Bone marrow (tissue), 2 donors: ENCODE measurements at places on chromosomes 2 and 18.

DNA sequence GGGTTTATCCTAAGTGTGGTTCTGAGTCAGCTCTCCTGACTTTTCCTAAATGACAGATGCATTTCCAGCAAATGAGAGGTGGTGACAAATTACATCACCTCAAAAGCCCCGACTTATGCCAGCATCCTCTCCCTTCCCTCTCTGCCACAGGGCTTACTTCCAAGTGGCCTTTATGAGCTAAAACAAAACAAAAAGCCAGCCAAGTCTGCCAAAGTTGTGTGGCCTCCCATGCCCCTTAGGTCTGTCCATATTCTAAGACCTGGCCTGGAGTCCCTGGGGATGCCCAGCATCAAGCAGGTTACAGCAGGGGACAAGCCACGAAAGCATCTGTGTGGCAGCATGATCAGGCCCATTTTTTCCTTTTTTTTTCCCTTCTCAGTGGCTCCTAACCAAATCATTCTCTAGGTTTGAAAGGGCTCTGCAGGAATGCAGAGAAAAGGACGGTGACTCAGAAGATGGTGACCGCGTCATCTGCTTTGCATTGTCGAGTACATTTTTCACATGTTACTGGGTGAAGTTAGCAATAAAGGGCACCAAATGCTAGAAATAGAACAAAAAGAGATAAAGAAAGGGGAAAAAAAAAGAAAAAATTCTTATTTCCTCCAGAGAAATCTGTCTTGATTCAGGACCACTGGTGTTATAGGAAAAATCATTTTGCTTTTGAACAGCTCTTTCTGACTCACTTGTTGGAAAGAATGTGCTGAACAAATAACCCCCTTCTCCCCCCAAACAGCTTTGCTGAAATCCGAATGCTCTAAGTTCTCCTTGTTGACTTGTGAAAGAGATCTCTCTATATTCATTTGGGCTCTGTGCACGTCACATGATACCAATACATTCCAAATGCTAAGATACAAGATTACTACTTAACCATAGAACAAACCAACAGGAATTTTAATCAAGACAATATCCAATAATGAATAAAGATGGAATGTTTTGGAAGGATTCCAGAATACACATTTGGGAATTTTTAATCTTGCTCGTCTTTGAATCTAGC lies 178.7 kb downstream of the EN1 start:
- DNase-seq = no peak

DNA sequence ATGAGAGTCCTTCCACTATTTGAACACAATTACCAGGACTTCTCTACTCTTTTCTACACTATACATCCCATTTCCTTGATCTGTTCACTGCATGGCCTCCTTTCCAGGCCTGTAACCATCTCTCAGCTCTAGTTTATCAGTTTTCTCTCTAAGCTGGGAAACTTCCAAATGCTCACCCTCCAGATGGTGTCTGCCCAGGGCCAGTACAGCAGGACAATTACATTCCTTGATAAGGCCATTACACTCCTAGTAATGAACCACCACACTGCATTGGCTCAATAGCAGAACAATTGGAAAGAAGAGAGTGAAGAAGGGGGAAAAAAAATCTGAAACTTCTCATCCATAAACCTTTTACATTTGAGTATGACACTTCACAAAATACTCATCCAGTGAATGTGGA lies 359.1 kb downstream of the ALK start:
- DNase-seq = no peak

GRCh38 chr2:54639609-54640008 lies 83.9 kb upstream of the EML6 start:
- DNase-seq = no peak

GRCh38 chr2:235598532-235599531 lies 105.0 kb downstream of the AGAP1 start:
- DNase-seq = no peak

- DNase-seq = no peak
Observed at GRCh38 chr18:24982831-24983230, 369.1 kb downstream of the ZNF521 start.

DNA sequence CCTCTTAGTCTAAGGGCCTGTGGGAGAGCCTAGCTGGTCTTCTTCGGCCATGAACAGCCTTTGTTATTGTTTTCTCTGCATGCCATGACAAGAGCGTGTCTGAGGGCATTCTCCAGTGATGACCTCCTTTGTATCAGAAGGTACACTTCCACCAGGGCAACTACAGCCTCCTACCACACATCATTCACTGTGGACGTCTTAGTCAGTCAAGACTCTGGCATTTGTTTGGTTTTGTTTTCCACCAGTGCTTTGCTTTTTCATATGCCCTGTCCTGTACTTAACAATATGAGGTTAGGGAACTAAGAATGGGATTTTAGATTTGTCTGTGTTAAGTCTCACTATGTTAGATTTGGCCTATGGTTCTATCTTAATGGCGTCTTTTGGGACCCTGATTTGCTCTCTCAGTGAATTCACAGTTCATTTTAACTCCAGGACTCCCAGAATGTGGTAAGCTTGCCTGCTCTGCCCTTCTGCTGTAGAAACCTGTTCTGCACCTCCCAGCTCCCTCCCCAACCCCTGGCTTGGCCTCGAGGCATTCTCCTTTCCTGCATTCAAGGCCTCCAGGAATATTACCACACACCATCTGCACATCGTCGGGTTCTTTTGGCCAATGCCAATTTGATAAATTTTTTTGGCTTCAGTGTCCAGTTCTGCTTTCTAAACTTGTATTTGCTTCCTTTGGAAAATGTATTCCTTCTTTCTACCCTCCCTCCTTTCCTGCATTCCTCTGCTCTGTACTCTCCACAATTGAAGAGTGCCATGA lies 42.8 kb upstream of the IL1R1 start:
- DNase-seq = no peak

DNA sequence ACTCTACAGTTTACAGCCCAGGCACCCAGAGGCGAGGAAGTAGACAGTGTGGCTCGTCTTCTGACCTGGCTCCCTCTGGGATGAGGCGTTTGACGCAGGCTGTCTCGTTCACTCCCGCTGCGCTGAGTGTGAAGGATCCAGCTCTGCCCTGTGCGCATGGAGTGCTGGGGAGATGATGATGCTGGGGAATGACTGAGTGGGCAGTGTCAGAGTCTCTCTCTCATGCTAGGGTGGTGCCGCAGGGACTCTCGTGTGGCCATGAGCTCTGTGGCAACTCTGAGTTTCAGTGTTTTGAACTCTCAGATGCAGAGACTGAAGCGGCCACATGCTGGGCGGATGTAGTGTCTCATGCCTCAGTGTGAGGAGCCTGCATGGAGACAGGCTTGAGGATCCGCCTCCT lies 118.4 kb upstream of the TPO start:
- no peak for DNase-seq

DNA sequence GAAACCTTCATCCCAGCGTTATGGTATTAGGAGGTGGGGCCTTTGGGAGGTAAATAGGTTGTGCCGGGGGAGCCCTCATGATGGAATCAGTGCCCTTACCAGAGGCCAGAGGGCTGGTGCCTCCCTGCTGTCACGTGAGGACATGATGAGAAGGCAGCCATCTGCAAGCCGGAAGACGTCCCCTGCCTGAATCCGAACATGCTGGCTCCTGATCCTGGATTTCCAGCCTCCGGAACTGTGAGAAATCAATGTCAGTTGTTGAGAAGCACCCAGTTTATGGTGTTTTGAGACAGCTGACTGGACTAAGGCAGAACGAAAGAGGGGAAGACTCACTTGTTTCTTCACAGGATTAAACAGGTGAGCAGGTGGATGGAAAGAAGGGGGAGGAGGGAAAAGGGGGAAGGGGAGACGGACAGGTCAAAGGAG lies 13.0 kb upstream of the KLF11 start:
- DNase-seq = no peak

- no peak for DNase-seq
Observed at GRCh38 chr2:210428393-210429179, 48.0 kb downstream of the LANCL1 start.

- DNase-seq = no peak
Observed at GRCh38 chr2:210000464-210001324, 1.7 kb upstream of the RPE start.

DNA sequence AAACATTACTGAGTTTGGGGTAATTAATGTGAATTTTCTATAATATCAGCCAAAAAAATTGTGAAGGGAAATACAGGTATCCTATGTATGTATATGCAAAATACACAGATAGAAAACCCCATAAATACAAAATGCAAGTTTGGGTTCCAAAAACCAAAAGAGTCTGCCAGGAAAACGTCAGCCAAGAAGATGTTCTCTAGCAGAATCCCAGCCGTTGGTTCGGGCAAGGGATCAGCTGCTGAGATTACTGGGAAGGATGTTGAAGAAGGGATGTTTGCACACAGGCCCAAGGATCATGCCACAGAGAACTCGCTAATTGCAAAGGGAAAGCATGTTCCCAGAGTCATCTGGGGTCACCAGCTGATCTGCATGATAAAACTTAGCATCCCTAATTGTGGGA lies 9.5 kb upstream of the ANO7 start:
- DNase-seq = no peak

- DNase-seq = no peak
Observed at GRCh38 chr2:66667301-66667700, 232.4 kb downstream of the MEIS1 start.

DNA sequence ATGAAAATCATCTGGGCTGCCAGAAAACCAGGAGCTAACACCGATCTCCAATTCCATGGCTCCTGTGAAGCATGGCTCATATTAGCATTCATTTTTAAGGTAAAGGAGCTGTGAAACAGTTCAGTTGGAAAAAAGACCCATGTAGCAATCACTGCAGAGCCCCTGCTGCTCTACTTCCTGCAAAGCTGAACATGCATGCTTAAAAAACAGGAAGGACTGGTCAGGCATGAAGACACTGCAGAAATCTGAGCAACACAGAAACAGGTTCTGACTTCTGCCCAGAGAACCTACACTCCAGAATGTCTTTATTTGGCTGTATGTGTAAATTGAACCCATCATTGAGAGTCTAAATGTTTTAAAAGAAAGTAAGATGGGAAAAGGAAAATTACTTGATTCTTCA lies 950.6 kb downstream of the DCDC2C start:
- no peak for DNase-seq

DNA sequence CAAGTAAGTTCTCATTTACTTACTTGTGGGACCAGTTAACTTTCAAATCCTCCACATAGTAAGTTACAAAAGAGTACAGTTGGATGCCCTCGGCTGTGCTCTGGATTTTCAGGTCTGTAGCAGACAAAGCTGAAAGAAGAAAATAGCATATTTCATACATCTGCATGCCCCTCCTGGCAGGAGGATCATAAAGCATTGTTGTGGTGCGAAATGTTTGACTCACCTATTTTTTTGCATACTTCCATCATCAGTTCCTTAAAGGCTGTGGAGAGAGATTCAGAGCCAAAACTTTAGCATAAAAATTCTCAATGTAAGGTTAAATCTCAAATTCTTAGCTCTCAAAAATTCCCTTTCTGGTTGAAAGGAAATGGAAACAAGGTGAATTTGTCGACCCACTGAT lies 70.8 kb upstream of the LPIN2 start:
- no peak for DNase-seq

DNA sequence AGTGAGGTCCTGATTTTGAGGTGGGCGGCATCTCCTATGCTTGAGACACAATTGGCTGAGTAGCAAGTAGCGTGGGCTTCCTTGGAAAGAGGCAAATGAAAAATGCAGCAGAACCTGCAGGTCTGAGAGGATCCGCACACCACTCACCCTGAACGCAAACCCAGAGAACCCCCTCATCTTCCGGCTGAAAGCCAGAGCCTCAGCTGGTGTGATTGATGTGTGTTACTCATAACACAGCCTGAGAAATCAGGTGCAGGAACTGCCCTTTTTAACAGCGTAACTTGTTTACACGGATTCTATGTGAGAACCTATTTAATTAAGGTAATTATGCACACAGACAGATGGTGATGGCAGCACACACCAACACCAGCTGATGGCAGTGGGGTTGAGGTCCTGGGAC lies 123.4 kb downstream of the MRO start:
- DNase-seq = no peak

- DNase-seq = no peak
Observed at GRCh38 chr2:106054321-106054720, 139.8 kb downstream of the UXS1 start.

- DNase-seq = no peak
Observed at GRCh38 chr2:165572151-165572550, 102.7 kb downstream of the CSRNP3 start.

GRCh38 chr2:49131801-49132200 lies 22.5 kb downstream of the FSHR start:
- no peak for DNase-seq

DNA sequence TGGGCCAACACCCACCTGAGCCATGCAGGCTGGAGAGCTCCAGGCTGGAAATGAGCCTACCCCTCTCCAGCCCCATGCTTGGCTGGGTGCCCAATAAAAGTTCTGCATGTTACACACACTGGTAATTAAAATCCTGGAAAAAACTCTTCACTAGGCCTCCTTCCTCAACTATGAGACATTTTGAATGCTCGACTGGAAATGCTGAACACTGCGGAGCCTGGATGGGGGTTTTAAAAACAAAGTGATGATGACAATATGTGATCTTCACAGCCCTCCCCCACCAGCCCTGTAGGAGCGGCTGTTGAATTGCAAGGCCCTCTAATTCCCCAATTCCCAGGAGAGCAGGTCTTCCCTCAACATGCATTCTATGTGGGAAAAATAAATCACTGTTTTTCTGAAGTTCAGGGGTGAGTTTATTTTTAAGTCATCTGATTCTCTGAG lies 179.2 kb downstream of the TTC32 start:
- no peak for DNase-seq

DNA sequence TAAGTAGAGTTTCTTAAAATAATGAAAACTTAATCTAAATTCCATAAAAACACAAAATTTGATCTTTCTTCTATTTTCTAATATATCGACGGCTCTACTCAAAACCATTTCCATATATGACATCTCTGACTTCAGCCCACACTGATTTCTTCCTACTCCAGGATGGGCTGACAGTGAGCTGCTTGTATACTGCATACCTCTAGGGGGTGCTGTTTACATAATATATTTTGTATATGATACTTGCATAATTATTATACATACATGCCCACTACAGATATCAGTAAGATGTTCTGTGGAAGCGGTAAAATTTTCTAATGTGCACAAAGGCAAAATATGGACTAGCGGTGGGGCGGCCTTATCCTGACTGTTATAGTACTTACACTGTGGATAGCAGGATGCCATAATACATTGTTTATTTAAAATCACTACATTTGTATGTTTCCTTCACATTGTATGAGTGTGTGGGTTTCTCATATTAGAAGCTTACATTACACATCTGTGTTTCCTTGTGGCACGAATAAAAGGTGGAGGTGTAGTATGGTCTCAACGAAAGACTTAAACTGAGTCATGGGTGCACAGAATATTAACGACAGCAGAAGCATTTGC lies 66.1 kb upstream of the NXPH2 start:
- no peak for DNase-seq

DNA sequence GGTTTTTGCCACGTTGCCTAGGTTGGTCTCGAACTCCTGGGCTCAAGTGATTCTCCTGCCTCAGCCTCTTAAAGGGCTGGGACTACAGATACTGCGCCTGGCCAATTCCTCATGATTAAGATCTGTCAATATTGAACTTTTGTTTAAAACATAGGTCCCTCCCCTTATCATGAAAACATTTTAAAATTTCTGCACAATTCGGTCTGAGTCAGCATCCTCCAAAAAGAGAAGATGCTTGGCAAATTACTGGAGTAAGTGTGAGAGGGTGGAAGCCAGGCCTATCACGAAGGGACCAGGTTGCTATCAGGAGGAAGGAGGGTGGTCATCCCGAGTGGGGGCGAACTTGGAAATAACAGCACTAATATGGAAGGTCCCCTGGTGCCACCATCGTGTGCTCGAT lies 10.8 kb upstream of the CRYGA start:
- DNase-seq = no peak

- no peak for DNase-seq
Observed at GRCh38 chr18:6086731-6087130, 191.4 kb upstream of the TMEM200C start.
